ENCODE measurements at places on chromosomes 12 and 14. TPM values are rescaled to one million over a fixed set of nuclear protein-coding genes. Genes with fewer than 3 reads are reported as not detected.

DNA sequence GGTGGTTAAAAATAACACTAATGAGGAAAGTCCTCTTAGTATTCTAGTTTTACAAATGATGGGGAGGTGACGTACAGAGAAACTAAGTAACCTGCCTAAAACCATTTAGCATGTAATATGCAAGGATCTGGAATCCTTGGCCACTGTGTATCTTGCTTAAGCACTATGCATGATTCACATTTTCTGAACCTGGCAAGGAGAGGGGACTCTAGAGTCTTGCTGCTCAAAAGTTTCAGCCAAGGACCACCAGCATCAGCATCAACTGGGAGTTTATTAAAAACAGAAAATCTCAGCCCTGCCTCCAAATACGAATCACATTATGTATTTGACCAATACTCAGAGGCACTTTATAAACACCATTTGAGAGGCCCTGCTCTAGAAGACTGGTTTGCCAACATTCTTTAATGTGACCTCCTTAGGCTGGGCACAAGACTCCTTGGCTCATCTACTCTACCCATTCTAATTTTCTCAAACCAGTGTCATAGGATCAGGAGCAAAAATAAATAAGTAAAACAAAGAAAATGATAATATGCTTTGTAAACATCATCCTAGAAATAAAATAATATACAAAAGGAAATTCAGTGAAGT, 52.9 kb downstream of the ABCC9 start:
- DNase-seq = no peak

- DNase-seq = no peak
Observed at GRCh38 chr12:110561471-110562201, 21.5 kb downstream of the PPTC7 start.

The ALG10 gene
- total RNA-seq = 26.3 TPM

- no peak for DNase-seq
Observed at GRCh38 chr14:21267431-21267845, 1.8 kb downstream of the HNRNPC start.

GRCh38 chr14:53468876-53469275, 315.8 kb upstream of the DDHD1 start:
- DNase-seq = no peak

DNA sequence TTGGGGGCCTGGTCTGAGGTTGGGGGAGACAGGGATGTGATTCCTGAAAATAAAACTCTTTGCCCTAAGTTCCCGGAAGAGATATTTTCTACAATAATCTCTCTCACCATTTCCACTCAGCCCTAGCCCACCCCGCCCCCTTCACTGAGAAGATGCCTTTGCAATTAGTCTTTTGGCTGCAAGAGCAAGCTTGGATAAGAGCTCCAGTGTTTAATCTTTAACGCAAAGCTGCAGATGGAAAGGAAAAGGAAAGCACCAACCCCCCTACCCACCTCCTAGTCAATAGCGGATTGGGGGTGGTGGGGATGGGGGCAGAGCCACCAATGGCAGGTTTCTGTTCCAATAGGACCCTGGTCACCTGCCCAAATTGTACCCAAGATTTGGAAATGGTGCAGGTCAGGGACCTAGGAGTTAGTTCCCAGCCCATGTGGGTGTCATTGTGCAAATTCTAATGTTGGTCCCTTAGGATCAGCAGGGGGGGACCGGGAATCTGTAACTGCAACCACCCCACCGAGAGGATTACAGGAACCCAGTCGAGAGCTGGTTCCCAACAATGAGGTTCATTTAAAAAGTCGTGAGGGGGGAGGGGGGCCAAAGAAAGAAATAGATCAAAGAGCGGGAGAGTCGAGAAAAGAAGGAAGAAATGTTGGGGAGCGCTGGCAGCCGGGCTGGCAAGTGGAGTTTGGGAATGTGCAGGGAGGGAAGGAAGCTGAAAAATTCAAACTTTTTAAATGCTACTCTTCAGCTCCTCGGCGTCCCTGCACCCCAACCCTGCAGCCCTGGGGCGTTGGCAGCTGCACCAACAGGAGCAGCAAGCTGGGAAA, 1.6 kb downstream of the ZFP36L1 start:
- no peak for DNase-seq

DNA sequence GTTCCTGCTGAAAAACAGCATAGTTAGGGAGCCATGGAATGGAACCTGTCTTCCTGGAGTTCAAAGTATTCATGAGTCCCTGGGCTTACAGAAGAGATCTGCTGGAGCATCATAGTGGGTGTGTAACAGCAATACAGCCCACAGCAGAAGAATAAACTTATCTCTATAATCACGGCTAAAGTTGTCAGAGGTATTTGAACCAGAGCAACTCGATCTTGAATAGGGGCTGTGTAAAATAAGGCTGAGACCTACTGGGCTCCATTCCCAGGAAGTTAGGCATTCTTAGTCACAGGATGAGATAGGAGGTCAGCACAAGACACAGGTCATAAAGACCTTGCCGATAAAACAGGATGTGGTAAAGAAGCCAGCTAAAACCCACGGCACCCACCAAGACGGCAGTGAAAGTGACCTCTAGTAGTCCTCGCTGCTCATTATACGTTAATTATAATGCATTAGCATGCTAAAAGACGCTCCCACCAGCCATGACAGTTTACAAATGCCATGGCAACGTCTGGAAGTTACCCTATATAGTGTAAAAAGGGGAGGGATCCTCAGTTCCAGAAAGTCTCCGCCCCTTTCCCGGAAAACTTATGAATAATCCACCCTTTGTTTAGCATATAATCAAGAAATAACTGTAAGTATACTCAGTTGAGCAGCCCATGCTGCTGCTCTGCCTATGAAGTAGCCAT, 223.4 kb downstream of the PCNX1 start:
- no peak for DNase-seq

DNA sequence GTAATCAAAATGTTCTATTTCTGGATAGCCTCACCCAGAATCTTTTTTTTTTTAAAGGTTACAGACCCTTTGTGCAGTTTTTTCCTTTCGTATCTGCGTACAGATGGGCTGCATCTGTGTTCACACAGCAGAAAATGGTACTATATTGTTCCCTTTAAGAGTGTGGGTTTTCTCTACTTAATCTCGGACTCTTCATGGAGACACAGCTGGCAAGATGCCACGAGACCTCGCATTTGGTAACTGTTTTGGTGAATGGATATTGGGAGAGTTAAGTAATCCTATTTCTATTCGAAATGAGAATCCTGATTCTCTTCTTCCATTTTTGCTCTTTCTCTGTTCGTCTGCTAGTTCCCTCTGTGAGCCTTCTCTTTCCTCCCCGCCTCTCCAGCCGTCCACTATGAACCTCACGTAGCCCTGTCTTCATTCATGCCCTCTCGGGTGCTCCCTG, 85.7 kb downstream of the SAMD4A start:
- DNase-seq = no peak

Measured in cerebellum (tissue), 4 donors.